ENCODE measurements at places on chromosomes 6 and 20.
A peak's percentile ranks its signal among the peaks of the same experiment; 100 is the strongest.

DNA sequence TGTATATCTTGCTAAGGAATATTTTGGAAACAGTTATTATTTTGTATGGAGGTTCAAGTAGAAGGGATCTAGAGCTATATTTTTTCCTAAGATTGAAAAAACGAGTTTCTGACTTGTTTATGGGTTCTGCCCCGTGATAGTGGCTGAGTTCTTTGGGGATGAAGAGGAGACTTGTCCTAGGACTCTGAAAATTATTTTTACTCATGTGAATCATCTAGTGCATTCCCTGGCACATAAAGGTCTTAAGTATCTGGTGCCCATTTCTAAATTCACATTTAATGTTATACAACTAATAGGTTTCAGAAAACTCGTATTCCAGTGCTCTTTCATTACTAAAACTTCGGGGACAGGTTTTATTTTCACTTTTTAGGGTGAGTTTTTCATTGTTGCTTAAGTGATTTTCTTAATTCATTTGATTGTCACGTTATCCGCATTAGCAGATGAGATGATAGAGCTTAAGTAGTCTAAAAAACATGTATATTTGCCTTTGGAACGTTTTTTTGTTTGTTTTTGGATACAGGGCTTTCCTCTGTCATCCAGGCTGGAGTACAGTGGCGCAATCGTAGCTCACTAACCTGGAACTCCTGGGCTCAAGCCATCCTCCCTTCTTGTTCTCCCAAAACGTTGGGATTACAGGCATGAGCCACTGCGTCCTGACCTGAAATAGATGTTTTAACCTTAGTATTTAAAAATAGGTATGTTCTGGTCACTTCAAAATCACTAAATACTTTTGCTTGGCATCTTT, 2.1 kb downstream of the NFYA start:
- no peak for DNase-seq

DNA sequence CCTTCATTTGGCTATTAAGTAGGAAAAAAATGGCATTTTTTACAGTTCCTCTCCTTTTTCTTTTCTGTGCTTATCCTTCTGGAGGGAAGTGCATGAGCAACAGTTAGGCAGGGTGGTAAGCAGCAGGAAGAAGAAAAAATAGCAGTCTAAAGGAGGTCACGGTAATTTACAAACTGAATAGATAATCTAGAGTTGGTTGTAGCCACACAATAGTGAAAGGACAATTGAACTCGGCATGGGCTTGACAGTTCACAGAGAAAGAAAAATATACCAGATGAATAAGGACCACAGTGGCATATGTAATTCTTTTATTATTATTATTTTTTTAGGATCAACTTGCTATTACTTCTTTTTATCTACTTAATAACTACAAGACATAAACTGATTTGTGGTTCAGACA, 358.6 kb downstream of the BTBD9 start:
- DNase-seq, result no peak

- DNase-seq, result no peak
These were observed 4.9 kb upstream of the PI16 start for GRCh38 chr6:36949636-36950035.

DNA sequence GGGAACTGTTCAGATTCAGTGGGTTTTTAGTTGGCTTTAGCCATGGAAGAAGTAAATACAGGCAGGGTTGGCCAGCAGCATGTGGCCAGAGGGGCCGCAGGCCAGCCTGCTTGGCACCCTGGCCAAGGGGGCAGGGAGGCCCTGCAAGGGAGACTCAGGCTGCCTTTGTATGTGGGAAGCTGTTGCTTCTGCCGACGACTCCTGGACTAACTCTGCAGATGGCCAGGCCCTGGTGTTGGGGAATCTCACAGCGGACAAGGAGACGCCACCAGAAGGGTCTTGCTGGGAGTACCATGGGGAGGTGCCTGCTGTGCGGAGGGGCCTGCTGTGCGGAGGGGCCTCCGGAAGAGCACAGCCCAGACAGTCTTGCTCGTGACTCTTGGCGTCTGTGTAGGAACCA, 25.2 kb downstream of the PYGB start:
- DNase-seq, result peak; percentile 25

DNA sequence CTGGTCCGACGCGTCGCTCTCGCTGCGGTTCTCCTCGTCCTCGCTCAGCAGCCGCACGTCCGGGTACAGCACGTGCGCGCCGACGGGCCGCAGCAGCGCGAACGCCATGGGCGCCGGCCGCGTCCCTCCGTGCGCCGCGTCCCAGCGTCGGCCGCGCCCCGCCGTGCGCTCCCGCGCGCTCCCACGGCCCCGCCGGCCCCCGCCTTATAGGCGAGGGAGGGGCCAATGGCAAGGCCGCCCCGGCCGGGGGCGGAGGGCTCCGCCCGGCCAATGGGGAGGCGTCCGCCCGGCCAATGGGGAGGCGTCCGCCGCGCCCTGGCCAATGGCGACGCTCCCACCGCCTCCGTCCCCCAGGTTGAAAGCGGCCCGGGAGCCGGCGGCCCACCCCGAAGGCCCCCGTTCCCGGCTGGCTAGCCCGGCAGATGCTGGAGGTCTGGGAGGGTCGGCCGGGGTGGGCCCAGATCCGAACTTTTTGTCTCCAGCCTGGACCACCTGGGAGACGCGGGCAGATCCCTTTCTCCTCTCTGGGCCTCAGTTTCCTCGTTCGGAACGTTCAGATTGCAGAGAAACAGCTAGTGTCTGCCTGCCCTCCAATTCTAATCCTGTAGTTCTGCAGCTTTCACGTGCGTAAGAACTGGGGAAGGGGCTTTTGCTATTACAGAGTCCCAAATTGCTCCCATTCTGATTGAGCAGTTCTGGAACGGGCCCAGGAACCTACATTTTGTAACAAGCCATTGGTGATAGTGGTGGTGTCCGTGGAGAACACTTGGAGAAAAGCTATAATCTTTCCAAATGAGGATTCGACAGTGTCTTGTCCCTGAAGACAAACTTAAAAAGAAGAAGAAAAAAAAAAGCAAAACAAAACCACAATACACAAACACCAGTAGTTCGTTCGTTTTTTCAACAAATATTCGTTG, at the start of gene TCF15:
Gene TCF15, minus strand, starts transcription at position 180 of the 917 bp plus-strand sequence. Its CDS starts 72 bp downstream, at position 108.
- DNase-seq, result no peak

- peak; percentile 25 for DNase-seq
These were observed 131.1 kb downstream of the PHACTR3 start for GRCh38 chr20:59735486-59735885.

- no peak for DNase-seq
These were observed 12.6 kb upstream of the CARMIL1 start for GRCh38 chr6:25266456-25267100.

GRCh38 chr6:161029195-161029809, 37.7 kb downstream of the MAP3K4 start:
- DNase-seq, result no peak

- DNase-seq, result no peak
These were observed 62.5 kb upstream of the TIAM2 start for GRCh38 chr6:154932515-154933027.

DNA sequence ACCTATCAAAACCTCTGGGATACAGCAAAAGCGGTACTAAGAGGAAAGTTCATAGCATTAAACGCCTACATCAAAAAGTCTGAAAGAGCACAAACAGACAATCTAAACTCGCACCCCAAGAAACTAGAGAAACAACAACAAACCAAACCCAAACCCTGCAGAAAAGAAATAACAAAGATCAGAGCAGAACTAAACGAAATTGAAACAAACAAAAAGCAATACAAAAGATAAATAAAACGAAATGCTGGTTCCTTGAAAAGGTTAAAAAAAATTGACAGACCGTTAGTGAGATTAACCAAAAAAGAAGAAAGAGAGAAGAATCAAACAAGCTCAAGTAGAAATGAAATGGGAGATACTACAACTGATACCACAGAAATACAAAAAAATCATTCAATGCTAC, 302.3 kb downstream of the RNGTT start:
- no peak for DNase-seq

- DNase-seq, result no peak
These were observed 8.7 kb downstream of the SNX21 start for GRCh38 chr20:45842169-45842812.

DNA sequence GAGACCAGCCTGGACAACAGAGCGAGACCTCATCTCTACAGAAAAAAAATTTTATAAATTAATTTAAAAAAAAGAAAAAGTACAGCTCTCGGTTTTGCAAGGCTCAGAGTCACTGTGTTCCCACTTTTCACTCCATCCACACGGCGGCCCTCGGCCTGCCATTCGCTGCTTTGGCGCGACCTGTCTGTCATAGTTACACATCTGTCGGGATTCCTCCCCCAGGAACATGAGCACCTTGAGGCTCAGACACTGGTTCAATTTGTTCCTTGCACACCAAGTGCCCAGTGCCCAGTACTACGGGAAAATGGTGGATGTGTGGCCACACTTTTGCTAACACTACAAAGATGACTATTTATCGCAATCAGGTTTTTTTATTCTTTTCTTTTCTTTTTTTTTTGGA, 8.4 kb downstream of the CTSZ start:
- peak; percentile 30 for DNase-seq

Measured in activated effector memory CD4-positive, alpha-beta T cell treated with anti-CD3 and anti-CD28 coated beads, Interleukin-2, amount 50 U/mL, for 16 hours (primary cell).